ENCODE measurements at places on chromosomes 4 and X.

DNA sequence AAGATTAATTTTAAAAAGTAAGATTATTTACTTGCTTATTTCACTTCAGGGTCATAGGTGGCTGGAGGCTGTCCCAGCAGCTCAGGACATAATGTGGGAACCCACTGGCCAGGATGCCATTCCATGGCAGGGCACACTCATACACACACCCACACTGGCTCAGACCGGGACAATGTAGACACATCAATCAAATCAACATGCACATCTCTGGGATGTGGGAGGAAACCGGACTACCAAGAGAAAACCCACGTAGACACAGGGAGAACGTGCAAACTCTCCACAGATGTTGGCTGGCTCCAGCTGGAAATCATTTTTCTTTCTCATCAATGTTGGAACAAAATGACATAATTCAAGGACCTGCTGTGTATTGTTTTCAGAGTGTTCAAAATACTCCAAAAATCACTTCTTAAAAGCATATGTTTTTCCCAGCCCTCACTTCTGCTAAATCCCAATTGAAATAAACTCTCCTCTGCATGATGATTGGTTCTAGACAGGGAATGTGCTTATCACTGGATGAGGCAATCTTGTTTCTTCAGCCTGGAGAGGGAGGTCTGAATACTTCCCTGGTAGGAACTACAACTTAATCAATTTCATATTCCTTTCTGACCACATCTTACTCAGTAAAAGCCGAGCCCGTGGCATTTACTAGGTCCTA is 18.6 kb upstream of the CPE start:
- DNase-seq = no peak

DNA sequence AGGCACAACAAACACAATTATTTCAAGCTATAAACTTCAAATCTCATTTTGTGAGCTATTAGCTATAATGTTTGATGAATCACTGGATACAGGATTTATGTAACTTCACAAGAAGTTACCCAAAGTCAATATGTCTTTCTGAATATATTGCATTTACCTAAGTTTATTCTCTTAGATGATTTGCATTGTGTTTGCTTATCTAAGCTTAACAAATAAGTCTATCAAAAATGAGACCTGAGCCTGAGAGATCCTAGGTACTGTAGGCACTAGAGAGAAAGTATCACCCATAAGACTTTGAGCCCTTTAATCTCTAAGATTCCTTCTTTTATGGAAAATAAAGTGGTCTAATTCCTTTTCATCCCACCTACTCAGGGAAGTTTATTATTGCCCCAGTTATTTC is 178.2 kb downstream of the NAF1 start:
- no peak for DNase-seq

- DNase-seq = no peak
Observed at GRCh38 chr4:75514949-75515612, 808 bp downstream of the THAP6 start.

GRCh38 chrX:106484233-106484632 is 127.5 kb upstream of the RADX start:
- DNase-seq = no peak

- no peak for DNase-seq
Observed at GRCh38 chrX:57651169-57651919, 28.7 kb downstream of the NLRP2B start.

- DNase-seq = no peak
Observed at GRCh38 chrX:70476934-70477733, 32.5 kb downstream of the DLG3 start.

DNA sequence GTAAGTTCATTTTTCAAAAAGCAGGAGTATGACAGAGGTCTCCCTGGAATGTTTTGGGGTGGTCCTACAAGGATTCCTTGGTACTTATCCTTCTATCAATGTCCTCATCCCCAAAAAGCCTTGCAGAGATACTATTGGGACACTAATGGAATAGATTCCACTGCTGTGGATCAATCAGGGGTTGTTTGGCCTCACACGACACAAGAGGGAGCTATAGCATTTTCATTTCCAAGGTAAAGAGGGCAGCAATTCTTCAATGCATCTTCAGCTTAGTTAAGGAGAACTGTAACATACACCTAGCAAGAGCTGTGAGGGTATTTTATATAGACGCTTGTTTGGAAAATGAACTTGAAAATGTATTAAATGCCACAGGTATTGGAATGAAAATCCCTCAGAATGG is 50.9 kb downstream of the USP26 start:
- no peak for DNase-seq

DNA sequence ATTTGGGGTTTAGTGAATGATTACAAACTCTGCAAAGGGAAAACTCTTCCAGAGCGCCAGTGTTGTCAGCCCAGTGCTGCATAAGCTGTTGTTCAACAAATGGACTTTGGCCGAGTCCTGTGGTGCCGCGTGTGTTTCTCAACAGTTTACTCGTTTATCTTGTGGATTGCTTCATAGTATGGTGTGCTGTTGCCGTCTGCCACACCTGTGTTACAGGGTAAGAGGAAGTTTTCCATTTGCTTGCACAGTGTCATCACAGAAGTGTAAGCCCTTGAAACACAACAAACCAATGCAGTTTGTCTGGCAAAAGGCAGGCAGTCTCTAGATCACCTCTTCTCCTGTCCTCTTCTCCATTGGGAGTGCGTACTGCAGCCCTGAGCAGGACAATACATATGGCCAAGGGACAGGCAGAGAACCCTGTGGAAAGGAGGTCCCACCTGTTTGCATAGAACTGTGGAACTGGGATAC is 66.3 kb downstream of the DCUN1D4 start:
- no peak for DNase-seq

DNA sequence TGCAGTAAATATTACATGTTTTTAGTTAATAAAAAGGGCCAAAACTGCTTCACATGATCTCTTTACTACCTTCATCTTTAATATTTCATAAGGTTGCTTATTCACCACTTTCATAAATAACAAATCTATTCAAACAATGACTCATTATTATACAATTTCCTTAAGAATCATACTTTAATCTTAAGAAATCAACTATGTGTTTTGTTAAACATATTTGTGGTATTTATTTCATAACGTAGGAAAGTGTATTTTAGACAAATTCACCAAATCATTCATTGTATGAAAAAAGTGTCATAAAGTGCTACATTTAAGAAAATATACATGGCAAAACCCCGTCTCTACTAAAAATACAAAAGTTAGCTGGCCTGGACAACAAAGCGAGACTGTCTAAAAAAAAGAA is 150.5 kb upstream of the RXFP1 start:
- no peak for DNase-seq

DNA sequence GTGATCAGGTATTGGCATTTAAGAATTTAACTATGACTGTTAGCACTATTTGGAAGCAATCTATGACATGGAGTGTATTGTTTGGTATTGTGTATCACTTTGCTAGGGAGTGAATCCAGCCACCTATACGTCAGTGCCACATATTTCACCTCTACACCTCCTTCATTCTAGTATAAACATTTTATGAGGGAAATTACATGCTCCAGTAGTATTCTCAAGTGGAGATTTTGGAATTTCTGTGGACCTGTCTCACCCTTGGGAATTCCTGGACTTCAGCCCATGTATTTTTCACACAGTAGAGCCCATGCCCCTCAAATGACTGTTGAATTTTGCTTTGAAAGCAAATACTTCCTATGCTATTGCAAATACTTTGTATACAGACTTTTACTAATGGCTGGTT is 11.3 kb downstream of the BST1 start:
- no peak for DNase-seq

- DNase-seq = no peak
Observed at GRCh38 chr4:129378364-129378763, 282.4 kb downstream of the C4orf33 start.

DNA sequence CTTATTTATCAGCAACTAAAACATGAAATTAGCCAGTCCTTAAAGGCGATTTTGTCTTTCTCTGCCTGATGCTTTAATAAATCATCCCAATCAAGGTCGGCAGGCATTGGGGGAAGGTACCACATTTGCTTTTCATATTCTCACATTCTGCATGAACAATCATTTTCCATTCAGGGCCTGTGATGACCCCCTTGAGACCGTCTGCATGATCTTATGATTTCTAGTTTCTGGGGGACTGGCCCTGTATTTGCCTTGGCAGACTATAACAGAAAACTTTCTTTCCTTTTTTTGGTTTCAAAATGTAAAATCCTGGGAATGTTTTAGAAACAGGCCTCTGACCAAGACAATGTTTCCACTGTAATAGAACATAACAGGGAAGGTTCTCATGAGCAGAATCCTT is 296.8 kb downstream of the IDS start:
- DNase-seq = no peak

DNA sequence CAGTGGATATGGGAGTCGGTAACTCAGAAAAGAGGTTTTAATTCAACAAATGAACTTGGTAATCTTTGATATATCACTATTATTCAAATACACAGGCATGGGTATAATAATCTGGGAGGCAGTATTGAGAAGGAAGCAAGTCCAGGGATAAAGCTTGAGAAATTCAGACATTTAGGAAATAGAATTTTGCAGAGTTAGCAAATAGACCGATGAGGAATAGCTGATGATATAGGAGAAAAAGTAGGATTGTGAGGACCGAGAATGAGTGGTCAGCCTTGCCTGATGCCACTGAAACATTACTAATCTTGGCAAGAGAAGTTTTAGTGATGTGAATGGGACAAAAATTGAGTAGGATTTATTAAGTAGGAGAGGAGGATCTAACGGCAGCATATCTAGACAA is 71.9 kb downstream of the TLL1 start:
- DNase-seq = no peak

DNA sequence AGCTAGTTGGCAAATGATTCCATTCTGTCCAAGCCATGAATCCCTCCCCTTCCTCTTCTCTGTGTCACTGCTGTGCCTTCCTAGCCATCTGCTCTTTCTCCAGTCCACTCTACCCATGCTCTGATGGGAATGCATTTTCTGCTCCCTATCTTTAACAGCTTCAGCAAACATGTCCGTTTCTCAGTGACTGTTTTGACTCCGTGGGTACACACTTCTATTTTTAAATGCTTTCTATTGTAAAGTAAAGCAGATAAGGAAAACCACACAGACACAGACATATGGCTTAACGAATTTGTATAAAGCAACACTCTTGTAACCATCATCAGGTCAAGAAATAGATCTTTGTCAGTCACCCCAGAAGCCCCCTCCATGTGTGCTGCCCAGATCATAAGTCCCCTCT is 72.4 kb upstream of the KLHL13 start:
- no peak for DNase-seq

DNA sequence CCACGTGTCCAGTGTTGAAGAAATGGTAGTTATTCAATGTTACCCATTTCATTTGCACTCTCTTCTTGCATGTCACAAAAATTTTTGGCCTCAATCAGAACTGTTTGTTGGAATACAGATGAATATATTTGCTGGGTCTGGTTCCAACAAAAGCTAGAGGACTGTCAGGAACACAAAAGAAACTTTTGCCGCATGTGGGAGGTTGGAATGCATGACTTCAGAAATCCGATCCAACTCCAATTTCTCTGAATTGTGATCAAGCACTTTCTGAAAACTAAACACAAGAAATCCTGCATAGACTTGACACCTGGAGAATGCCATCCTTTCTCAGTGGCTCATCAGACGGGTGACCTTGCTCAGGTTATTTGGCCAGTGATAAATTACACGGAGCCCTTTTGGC is 15.4 kb downstream of the SETD7 start:
- DNase-seq = no peak

GRCh38 chrX:79096145-79096556 is 48.3 kb upstream of the GPR174 start:
- no peak for DNase-seq

DNA sequence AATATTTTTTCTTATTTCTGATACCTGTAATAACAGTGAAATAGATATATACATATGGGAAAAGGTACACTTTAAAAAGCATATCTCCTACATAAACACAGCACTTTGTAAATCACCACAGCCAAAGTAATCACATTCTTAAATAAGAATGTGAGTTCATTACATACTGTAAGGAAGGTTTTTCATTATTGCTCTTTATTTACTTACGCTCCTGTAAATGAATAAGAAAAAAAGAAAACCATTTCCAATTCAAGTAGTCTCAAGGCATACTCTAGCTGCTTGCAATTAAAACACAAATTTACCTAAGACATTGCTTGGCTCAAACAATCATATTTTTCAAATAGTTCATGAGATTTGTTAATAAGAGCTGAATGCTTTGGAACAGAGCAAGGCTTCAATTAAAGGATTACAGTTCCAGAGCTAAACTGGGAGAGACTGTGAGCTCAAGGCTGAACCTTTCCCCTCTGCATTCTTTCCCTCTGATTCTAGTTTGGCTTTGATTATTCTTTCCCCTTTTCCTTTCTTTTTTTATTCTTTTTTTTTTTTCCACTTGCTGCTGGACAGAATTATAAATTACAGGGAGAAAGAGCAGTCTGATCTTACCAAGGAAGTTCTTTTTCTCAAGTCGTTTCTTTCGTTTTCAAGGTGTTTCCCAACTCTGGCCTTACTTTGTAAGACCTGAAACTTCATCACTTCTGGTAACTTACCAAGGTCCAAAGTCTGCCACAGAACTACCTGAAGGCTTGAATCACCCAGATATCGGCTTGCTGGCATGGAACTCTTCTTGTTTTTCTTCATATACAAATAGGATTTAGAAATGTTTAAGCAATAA is 278.3 kb downstream of the INPP4B start:
- DNase-seq = no peak

DNA sequence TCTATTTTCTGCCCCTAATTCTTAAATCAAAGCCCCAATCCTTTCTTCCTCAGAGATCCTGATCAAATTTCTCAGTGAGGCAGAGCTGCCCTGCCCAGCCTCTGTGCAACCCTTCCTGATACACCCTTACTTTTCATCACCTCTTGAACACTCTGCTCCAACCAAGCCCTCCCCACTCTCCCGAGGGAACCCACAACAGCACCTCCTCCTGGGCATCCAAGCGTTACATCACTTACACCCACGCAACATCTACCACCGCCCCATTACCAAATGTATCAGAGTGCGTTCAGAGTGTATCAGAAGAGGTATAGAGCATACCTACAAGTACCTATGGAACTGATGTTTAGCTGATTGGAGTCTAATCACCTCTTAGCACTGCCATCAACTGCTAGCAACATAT is 186.5 kb downstream of the RAP1GDS1 start:
- no peak for DNase-seq

- DNase-seq = no peak
Observed at GRCh38 chrX:10744007-10744406, 123.6 kb upstream of the MID1 start.

- no peak for DNase-seq
Observed at GRCh38 chr4:648579-649292, 23.4 kb downstream of the PDE6B start.

Data from activated gamma-delta T cell treated with anti-CD3 and anti-CD28 coated beads, Interleukin-2, amount 50 U/mL, for 16 hours (primary cell).